ENCODE measurements at places on chromosomes 3 and 15. TPM values are rescaled to one million over a fixed set of nuclear protein-coding genes. Genes with fewer than 3 reads are reported as not detected.

CLEC3B gene
- 103 TPM for polyA plus RNA-seq

DNAH12 gene
- 6.9 TPM for polyA plus RNA-seq

SPINK8 gene
- not detected for polyA plus RNA-seq

GYG1 gene
- polyA plus RNA-seq = 162 TPM

RLBP1 gene
- not detected for polyA plus RNA-seq

SERPINI2 gene
- polyA plus RNA-seq = 1.9 TPM

DNA sequence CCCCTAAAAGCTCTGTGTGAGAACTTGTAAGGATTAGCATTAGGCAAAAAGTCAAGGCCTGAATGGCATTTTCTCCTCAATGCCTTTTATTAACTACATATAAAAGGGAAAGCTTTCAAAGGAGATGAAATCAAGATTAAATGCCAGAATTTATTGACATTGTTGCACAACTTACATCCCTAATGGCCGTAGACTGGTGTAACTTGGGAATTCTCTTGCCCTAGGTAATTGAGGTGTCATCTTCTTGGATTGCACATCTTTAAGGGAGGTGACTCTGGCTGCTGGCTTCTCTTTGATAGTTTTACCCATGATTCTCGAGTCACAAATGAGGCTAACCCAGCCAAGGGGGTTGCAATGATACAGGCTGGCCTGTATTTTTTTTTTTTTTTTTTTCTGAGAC, 249.1 kb downstream of the TBL1XR1 start:
- no peak for DNase-seq

DNA sequence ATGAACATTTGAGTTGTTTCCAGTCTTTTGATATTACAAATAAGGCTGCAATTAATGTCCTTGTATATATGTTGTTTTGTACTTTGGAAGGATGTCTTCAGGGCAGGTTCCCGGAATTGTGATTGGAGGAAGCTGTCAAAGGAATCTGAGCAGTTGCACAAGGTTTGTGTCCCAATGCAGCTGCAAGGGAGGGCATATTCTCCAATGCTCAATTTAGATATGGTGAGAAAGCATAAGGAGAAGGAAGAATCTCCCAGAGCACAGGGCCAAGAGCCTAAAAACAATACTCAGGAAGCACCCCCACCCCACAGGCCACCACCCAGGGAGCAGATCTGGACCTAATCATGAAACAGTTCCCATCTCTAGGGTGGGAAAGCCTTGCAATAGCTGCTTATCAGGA, 228.0 kb upstream of the LRRFIP2 start:
- DNase-seq = no peak

DNA sequence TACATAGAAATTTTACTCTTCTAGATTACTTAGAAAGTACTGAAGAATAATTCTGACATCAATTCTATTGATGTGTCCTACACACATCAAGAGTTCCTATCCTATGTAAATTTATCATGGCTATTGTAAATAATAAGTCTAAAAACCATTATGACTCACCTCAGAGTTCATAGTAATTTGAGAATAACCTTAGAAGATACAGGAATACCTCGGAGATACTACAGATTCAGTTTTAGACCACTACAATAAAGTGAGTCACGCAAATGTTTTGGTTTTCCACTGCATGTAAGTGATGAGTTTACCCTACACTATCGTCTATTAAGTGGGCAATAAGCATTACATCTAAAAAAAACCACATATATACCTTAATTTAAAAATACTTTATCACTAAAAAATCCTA, 74.8 kb downstream of the NR1I2 start:
- DNase-seq = no peak

DNA sequence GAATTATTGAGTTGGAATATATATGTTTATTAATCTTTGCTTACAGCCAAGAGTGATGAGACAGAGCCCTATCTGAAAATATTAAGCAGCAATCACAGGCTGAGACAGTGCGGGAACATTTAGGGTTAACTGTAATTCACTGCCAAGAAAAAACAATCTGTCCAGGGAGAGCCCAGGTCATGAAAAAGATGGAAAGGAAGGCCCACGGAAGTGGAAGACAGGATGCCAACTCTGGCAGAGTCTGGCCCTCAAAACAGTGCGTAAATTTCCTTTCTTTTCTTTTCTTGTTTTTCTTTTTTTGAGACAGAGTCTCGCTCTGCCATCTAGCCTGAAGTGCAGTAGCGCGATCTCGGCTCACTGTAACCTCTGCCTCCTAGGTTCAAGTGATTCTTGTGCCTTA, 67.6 kb downstream of the SUMF1 start:
- DNase-seq = no peak

DNA sequence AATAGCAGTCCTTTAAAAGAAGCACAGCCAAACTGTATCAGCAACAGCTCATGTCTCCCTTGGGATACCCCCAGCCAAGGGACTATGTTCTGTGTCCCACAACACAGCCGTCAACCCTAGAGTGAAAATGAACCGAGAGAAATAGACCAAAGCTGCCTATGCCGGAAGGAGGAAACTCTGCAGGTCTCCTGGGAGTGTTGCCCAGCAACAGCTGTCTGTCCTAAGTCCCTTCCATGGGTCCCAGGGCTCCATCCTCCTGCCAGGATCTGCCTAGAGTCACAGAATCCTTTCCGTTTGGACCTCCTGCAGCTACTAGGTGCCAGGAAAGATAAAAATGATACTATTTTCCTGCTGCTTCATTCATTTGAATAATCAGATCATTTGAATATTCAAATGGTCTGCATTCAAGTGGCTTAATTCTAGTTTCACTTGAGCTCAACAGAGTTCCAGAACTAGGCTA, 53.1 kb downstream of the TRANK1 start:
- no peak for DNase-seq

DNA sequence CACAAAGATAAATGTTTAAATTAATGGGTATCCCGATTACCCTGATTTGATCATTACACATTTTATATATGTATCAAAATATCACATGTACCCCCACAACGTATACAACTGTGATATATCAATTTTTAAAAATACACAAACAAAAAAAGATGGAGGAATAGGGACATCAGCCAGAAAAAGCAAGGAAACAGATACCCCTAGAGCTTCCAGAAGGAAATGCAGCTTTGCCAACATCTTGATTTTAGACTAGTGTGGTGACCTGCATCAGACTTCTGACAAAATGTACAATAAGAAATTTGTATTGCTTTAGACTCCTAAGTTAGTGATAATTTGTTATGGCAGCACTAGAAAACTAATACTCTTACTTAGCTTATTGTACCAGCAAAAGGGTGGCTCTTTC, 483.8 kb downstream of the TUSC7 start:
- DNase-seq = no peak

DNA sequence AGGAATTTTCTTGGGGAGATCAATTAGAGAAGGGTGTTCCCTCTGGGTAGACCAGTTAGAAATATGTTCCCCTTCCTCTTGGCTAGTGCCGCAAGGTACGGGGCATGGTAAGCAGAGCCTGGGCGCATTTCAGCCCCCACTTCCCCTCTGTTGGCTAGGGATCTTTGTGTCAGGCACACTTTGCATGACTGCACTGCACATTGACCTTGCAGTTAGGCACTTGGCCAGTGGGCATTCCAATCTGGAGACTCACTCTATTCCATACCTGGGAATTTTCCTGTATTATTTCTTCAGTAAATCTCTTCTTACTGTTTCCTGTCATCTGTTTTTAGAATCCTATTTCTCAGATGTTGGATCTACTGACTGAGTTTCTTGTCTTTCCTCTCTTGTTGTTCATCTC, 30.0 kb upstream of the CACNA1D start:
- DNase-seq = no peak

GRCh38 chr3:178139116-178139515, 397.1 kb upstream of the KCNMB2 start:
- no peak for DNase-seq

DNA sequence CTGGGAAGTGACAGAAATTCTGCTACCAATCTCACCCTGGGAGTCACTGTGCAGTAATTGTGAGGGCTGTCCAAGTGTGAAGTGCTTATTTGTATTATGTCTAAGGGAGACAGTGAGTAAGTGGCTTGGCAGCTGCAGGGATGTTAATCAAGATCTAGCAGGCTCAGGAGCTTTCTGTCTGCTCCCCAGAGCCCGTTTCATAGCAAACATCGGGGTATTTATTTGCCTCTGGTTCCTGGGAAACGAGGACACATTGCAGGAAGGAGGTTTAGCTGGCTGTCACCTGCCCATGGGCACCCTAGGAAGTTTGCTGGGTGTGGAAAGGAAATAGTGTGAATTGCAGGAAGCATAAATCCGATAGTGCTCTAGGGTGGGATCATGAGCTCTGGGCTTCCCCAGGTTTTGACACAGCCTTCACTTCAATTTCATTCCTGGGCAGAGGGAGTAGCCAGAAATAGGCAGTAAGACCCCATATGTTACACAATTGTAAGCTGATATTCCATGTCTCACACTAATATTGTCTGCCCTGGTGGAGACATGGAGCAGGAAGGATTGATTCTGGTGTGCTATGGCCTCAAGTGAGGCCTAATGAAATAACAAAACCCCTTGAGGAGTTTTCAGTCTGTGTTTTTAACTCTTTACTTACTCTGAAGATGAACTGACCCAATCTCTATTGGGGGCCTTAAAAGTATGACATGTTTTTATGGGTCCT, 74.1 kb upstream of the MITF start:
- DNase-seq = no peak

DNA sequence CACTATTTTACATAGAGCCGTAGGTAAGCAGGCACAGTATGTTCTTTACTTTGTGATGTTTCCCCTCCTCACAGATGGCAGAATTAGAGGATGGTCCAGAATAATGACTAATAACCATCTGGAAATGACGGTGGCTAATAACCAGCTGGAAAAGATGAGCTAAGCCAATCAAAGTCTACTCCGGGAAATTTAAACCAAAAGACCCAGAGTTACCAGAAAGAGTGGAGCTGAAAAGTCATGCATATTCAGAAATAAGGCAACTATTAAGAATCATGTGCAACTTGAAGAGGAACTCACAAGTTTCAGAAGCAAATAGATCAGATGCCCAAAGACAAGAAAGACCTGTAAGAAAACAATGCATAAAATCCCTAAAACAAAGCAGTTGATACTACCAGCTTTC, 33.6 kb downstream of the DMXL2 start:
- DNase-seq = no peak

DNA sequence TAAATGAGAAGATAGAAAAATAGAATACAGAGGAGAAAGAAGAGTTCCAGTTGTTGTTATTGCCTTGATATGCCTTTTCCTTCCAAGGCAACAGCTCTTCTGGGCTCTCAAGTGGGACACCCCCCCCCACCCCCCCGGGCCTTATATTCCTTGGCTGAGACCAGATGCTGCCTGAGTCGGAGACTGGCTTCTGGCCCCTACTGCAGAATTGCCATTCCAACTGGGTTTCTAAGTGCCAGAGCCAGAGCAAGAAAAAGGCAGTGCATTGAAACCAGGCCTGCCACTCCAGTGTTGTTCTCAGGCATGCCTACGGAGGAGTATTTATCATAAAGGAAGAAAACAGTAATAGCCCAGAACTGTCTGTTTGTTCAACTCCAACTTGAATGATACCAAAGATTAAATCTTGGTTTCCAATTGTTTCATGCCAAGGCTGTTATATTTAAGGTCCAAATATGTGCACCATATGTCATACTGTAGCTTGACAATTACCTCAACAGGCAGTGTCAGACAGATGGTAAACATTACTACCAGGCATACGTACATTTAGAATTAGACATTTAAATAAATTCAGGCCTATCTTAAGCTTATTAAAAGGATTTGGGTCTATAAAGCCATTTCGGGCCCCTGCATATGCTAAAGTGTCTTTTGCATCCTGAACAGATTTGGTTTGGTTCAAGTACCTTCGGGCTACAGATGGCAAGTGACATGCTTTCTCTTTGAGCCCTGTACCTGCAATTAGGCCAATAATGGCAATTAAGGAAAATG, 209.9 kb upstream of the SEMA6D start:
- DNase-seq = no peak

DNA sequence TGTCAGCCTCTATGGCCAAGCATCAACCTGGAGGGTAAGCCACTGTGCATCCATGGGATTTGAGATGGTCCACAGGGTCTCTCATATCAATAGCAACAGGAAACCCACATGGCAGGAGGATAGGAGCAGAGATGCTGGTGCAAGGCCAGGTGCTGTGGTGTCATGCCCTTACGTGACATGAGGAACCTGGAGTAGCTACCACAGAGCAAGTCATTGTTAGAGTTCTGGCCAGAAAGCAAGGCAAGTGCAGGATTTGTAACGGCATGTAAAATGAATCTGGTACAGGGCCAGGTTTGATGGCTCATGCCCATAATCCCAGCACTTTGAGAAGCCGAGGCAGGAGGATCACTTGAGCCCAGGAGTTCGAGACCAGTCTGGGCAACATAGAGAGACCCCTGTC, 14.8 kb upstream of the ZNF774 start:
- no peak for DNase-seq

DNA sequence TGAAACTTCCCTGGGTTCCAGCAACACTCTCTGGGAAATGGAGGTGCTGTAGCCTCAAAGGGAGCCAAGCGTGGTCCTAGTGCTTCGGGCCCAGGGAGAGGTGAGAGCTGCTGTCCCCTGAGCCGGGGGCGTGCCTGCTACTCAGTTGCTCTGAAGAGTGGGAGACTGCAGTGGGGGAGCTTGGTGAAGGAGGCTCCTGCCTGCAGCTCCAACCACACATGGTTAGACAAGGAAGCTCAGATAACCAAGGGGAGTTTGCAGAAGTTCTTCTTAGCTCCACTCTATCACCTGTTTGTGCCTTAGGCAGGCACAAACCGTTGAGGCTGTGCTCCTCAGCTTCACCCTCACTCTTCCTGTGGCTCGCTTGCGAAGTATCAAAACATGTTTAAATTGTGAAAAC, 53.6 kb upstream of the TRPM1 start:
- no peak for DNase-seq

DNA sequence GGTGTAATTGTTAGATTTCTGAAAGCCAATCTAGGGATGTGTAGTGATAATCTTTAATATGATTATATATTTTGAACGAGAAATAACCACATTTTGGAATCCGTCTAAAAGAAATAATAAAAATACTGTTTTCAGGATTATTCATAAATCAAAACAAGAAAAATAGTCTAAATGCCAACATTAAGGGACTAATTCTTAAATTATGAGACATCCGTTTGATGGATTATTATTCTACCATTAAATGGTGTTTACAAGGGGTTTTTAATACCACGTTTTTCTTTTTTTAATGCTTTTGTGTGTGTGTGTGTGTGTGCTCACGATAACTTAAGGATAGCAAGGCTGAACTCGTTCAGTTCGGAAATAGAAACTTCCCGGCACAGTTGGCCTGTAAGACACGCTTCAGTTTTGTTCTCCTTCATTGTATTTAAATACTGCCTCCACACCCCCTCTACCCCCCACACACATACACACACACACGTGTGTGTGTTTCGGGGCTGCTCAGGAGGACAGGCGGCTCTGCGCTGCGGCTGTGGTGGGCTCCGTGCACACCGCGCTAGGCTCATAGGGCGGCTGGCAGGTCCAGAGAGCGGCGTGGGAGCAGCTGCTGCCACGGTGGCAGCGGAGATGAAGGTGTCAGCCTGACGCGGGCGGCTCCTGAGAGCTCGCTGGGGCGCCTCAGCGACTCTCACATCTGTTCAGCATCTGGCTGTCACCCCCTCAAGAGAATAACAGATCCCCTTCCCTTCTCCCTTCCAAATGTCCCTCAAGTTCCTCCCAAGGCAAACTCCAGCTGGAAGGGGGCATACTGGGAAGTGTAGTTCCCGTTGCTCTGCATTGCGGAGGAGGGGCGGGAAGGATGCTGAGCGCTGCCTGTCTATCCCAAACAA, 23.0 kb upstream of the ANP32A start:
- DNase-seq = peak; percentile 52

All from left lung (tissue), 14 donors.